T-helper 2 cell (primary cell): ENCODE measurements at places on chromosomes 4 and X.

- no peak for DNase-seq
Measured at GRCh38 chr4:8779490-8779932, 92.1 kb downstream of the HMX1 start.

- no peak for DNase-seq
Measured at GRCh38 chr4:30825008-30825770, 105.0 kb downstream of the PCDH7 start.

DNA sequence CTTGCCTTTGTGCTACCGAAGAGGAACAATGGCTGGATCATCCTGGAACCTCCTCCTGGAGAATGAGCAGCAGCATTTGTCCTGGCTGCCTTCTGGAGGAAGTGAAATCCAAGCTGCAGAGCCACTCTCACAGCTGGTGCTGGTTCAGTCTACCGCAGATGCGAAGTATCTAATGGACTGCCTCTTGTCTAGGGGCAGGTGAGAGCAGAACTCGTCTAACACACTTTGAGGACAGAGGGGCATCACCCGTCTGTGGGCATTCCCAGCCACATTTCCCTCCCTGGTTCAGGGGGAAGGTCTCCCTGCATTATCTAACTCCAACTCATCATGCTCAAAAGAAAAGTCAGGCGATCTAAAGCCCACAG lies 338.2 kb upstream of the GATB start:
- no peak for DNase-seq

- peak; percentile 44 for DNase-seq
Measured at GRCh38 chr4:6134612-6135220, 65.6 kb downstream of the JAKMIP1 start.

DNA sequence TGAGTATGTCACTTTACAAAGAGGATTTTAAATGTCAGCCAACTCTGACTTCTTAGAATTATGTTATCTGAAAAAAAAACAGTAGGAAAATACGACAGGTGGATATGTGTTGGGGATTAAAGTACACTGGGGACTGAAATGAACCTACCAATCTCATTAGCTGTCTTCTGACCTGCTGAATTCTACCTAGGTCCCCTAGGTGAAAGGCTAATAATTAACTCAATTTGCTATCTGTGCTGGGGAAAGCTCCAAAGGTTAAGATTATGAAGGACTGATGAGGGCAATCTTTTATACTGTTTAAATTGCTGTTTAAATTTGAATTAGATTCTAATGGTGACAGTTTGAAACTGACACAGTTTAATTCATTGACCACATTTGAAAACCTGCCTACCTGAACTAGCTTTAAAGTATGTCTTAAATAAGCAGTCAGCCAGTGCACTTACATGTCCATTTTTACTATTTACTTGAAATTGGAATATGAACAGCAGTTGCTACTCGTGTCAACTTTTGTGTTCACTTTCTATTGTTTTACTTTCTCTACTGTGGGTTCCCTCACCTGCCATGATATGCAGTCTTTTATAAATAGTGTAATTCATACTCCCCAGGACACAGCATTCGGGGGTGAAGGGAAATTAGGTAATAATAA lies 977.3 kb downstream of the C4orf33 start:
- no peak for DNase-seq

DNA sequence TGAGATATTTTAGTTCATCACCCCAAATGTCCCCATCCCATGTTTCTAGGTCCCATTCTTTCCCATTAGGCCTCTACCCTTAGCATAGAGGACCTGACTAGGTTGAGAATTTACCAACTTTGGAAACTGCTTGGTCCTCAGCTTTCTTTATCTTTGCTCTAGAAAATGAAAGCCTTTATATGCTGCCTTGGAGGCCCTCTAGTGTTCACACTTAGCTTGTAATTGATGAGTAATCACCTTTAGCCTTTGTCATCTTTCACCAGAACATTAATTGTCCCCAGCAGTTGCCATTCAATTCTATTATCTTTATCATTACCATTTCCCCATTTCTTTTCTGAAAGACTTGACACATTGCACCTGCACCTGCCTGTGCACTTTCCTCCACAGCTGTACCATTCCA lies 589.2 kb upstream of the NR3C2 start:
- no peak for DNase-seq

GRCh38 chr4:187190390-187190789 lies 466.7 kb upstream of the FAT1 start:
- DNase-seq = no peak

GRCh38 chr4:85823295-85823694 lies 348.3 kb downstream of the ARHGAP24 start:
- no peak for DNase-seq

DNA sequence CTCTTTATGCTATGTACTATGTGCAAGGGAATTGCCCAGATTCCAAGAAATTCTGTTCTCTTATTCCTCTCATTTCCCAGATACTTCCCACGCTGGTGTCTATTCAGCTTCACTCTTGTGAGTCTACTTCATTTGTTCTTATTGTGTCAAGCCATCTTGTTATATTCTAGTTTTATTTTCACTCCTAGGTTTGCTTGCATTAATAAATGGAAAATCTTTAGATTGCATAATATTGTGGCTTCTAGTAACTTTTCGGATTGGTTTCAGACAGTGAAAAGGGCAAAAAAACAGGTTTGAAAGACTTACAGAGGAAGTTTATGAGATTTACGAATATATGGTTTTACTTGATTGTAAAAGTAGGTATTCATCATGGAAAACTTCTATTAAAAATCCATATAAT lies 128.4 kb downstream of the BTC start:
- no peak for DNase-seq

DNA sequence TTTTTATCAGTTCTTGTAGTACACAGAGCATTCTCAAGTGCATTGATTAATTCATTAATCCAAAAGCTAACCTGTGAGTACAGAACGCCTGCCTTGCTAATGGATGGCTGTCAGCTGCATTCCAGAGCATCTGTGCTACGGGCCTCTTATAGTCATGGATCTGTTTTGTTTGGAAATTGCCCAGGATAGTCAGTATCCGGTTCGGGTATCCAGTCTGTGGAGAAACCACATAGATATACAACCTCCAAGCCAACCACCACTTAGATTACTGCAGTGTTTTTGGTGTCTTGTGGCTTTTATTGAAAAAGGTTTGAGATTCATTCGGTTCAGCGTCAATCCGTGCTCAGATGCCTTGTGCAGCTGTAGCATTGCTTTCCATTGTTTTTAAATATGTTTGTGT lies 4.0 kb downstream of the LAP3 start:
- no peak for DNase-seq
